ENCODE measurements at places on chromosomes 7 and 10.

GRCh38 chr7:117666031-117666430 is 186.2 kb downstream of the CFTR start:
- DNase-seq, result no peak

GRCh38 chr10:69458430-69459100 is 7.3 kb downstream of the TSPAN15 start:
- DNase-seq, result no peak

DNA sequence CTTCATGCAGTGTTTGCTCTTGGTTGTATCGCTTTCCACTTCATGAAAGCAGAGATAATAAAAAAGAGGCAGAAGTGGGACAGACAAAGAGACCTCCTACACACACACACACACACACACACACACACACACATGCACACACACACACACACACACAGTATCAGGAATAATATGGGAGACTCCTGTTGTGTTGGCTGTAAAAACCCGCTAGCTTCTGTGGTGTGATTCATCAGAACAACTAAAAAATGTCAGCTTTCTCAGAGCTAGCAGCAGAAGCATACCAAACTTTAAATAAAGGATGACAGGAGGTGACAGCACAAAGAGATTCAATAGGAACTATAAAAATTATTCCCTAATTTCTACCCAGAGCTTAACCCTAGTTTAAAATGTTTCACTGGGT is 148.2 kb upstream of the LRRTM3 start:
- no peak for DNase-seq

- no peak for DNase-seq
These were observed 687 bp upstream of the ARMC3 start for GRCh38 chr10:22927166-22927565.

DNA sequence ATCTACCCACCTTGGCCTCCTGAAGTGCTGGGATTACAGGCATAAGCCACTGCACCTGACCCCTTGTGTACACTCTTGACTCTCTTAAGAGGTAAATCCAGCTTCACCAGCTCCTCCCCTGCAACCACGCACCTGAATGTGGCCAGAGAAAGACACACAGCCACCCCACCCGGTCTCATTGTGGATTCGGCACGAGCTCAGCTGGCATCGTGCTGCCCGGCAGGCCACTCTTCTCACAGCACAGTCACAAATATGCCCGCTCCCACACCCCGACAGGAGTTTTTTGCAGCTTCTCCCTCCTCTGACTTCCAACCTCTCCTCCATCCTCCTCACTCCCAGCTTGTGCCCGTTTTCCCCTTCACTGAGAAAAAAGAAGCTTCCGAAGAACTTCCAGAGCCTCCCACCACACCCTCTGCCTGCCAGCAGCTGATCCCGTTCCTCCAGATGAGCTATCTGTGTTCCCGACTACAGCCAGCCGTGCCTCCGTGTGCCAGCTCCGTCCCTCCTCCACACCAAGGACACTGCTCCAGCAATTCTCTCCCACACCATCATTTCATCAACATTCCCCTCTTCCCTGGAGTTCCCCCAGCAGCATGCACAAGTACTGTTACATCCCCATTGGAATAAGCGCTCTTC is 8.0 kb upstream of the SMARCD3 start:
- DNase-seq, result no peak

DNA sequence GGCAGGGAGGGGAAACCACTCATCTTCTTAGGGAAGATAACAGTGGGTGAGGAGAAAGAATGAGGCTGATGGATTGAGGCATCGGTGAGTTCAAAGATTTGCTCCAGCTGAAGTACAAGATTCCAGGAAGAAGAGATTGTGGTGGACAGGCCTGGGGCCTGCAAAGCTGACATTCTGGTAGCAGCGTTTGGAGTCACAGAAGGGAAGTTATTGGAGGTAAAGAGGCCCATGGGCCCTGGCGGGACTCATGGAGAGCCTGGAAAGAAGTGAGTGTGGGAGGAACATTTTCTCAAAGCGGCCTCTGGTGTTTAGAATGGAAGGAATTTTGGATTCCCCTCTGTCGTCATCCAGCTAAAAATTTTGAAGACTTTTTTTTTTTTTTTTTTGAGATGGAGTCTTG is 160.0 kb upstream of the KLF6 start:
- no peak for DNase-seq

- no peak for DNase-seq
These were observed 115.5 kb downstream of the LMBR1 start for GRCh38 chr7:156777364-156778069.

- no peak for DNase-seq
These were observed 26.4 kb upstream of the GSDME start for GRCh38 chr7:24783698-24784097.

DNA sequence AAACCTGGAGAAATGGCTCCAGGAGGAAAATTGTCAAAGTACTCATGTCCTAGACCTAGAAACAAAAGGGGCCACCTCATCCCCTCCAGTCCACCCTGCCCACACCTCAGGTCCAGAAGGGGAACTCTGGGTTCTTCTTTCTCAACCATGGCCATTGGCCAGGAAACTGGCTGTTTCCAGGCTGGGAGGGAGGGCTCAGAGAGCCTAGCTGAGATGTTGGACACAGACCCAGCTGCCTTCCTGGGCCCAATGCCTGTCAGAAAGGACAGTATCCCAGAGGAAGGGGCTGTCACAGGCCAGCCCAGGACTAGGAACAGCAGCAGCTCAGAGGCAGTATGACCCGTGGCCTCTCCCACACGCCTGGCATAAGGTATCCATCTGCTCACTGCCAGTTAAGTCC is 9.6 kb downstream of the GRID1 start:
- no peak for DNase-seq

- DNase-seq, result no peak
These were observed 36.0 kb downstream of the RHEB start for GRCh38 chr7:151483711-151483983.

DNA sequence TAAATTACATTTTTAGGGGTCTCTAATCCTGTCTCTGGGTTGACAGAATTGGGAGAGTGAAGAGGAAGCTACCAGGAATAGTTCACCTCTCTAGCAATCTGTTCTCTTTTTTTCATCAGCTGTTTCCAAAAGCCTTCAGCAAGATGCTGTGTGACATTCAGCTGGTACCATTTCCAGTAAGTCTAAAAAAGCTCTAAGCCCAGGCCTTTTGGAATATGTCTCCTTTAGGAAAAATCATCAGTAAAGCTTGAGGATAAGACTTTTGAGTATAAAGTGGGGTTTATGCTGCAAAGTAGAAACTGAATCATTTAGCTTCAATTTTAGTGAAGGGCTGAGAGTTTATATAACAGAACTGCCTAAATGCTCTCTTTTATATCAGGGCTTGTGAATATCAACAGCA is 81.5 kb downstream of the CCNY start:
- no peak for DNase-seq

GRCh38 chr7:148091882-148092281 is 498.7 kb upstream of the C7orf33 start:
- DNase-seq, result no peak

DNA sequence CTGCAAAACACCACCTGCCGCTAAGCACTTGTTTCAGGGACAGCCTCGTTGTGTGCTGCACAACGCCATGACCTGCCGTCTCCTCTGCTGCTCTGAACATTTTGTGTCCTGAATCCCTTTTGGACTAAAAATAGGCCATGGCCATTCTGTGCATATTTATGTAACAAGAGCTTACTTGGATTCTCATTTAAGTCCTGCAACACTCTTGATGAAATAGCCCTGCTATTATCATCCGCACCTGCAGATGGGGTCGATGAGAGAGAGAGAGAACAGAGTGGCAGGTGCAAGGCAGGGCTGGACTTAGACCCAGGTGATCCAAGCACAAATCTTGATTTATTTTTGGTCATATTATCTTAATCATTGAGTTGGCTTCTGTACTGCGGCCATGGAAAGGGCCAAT is 121.2 kb upstream of the PRKCQ start:
- DNase-seq, result no peak

- no peak for DNase-seq
These were observed 5.1 kb downstream of the AKR1B15 start for GRCh38 chr7:134553976-134554375.

- no peak for DNase-seq
These were observed 194.4 kb downstream of the ADARB2 start for GRCh38 chr10:1542941-1543340.

GRCh38 chr10:6141296-6142151 is 52.7 kb downstream of the RBM17 start:
- DNase-seq, result no peak

GRCh38 chr7:16651396-16652239 is 5.6 kb downstream of the BZW2 start:
- DNase-seq, result no peak

DNA sequence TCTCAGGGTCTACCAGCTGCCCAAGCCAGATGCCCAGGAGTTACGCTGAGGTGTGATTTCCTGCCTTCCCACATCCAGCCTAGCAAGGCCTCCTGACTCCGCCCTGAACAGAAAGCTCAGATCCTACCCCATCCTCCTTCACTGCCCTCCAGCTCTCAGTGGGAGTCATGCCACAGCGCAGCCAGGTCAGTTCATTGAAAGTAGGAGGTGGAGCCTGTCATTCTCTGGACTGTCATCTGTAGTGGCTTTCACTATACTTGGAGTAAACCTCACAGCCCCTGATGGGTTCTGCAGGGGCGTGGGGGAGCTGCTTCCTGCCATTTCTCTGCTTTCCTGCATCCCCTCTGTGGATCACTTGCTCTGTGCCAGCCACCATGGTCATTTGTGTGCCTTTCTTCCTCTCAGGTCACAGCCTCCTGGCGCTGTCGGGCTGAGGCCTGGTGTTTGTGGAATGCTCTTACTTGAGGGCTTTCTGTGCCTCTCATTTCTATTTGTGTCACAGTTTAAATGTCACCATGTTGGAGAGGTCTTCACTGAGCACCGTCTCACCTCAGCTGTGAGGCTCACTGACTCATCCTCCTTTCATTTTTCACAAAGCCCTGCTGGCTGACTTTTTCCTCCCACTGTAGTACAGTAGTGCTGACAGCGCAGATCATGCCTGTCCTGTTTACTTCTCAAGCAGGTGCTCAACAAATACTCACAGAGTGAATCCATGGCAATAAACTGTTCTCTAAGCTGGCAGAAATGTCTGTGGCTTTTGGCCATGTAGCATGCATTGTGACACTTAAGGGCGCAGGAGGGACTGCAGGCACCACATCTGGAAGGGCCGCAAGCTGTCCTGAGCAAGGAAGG is 61.0 kb upstream of the TMEM248 start:
- no peak for DNase-seq

DNA sequence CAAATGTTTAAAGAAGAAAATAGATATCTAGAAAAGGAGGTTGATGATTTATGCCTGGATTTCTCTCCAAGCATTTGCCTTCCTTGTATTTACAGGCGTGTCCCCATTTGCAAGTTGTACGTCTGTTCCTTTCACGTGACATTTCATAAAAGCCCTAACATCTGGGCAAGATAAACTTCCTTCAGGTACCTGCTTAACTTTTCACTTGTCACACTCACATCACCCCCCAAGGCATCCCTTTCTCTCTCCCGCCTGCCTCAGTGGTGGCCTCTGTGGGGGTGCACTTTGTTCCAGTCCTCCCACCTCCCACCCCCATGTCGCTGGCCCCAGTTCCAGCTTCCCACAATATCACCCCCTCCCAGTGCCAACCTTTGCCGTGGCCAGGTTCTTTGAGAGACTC is 6.7 kb downstream of the TWIST1 start:
- DNase-seq, result no peak

GRCh38 chr7:19114551-19114855 is 2.9 kb downstream of the TWIST1 start:
- no peak for DNase-seq

- DNase-seq, result no peak
These were observed 106.3 kb downstream of the C10orf105 start for GRCh38 chr10:71613261-71613777.

- DNase-seq, result no peak
These were observed 59.8 kb downstream of the DNAJC1 start for GRCh38 chr10:21943633-21944265.

GRCh38 chr10:118307859-118308258 is 34.3 kb downstream of the FAM204A start:
- no peak for DNase-seq

- DNase-seq, result no peak
These were observed 1283.3 kb downstream of the TYW1 start for GRCh38 chr7:68279827-68280400.

- no peak for DNase-seq
These were observed 10.4 kb upstream of the ZMYND11 start for GRCh38 chr10:124874-125273.

DNA sequence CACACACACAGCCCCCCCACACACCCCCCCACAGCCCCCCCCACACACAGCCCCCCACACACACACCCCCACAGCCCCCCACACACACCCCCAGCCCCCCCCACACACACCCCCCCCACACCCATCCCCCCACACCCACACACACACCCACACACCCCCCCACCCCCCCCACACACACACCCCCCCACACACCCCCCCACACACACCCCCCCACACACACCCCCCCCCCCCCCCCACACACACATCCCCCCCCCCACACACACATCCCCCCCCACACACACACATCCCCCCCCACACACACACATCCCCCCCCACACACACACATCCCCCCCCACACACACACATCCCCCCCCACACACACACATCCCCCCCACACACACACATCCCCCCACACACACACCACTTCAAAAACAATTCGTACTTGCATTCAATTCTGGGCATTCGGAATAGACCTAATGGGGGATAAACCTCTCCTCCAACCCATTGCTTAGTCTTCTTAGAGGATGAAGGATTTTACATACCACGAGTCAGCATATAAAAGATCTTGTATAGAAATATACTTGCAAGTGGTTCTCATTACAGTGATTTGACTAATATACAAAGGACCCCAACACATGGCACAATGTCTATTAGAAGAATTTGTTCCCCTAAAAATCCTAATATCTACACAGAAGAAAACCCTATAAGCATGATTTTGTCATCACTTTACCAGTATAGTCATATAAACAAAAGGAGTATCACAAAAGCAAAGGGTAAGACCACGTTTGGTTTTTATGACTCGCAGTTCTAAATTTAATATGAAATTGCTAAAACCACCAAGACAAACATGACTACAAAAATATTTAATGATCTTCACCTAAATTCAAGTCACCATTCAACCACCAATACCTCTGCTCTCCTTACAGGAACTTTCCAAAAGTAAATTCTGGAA is 80.9 kb downstream of the DIP2C start:
- no peak for DNase-seq

DNA sequence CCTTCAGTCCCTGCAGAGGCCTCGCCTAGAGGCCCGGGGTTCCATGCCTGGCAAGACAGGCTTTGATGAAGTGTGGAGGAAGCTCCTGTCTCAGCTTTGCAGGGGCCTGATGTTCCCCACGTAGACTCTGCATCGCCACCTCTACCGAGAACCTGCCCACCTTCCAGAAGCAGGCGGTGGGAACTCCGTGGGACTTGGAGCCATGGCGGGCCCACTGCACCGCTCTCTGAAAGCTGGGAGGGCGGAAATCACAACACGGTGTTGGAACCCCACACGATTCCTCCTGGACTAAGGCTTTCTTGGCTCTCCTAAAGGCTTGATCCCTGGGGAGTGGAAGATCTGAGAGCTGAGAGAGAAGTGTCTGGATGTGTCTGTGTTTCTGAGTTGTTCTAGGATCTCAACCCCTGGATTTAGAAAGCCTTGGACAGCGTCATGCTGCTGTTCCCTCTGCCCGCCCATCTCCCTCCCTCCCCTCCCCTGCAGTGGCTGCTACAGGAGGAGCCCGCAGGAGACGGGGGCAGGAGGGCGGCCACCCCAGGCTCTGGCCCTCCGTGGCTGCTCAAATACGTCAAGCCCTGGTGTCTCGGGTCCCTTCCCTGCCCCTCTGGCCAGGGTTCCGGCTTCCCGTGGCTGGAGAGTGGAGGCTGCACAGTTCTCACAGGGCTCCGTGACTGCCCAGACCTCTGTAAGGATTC is 79.7 kb downstream of the VIPR2 start:
- no peak for DNase-seq

Data from NCI-H774 (cell line).